ENCODE measurements at places on chromosomes 7 and 10.

- no peak for DNase-seq
These were observed 18.2 kb downstream of the SFTPD start for GRCh38 chr10:79930751-79931150.

- peak; percentile 69 for DNase-seq
These were observed 22.1 kb downstream of the CYP17A1 start for GRCh38 chr10:102814873-102815661.

- DNase-seq, result no peak
These were observed 24.3 kb downstream of the FBXW4 start for GRCh38 chr10:101670635-101671034.

DNA sequence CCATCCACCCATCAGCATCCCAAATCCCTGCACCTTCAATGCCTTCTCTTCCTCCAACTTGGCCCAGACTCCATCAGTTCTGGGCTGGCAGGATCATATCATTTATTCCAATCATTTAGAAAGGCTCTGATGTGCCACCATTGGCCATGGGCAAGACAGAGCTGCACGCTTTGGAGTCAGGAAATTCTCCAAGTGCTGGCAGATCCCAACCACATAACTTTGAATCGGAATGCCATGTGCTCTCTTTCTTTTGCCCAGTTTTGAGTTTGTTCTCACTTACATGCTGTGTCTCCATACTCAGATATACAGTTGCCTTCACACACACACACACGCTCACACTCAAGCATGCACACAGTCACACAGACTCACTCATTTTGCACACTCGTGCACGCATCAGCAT is 85.7 kb upstream of the GHITM start:
- no peak for DNase-seq

GRCh38 chr7:4960363-4960762 is 1.4 kb upstream of the MMD2 start:
- DNase-seq, result no peak

DNA sequence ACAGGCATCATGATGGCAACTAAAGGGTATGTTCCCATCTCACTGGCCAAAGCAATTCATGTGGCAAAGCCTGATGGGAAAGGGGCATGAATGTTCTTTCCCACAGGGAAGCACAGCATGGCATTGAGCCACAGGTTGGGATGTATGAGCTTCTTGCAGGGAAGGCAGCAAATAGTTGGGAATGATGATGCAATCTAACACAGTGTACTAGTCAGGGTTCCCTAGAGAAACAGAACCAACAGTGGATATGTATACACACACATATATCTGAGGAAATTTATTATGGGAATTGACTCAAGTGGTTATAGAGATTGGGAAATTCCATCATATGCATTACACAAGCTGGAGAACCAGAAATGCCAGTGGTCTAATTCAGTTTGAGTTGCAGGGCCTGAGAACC is 253.6 kb upstream of the NPVF start:
- peak; percentile 32 for DNase-seq

DNA sequence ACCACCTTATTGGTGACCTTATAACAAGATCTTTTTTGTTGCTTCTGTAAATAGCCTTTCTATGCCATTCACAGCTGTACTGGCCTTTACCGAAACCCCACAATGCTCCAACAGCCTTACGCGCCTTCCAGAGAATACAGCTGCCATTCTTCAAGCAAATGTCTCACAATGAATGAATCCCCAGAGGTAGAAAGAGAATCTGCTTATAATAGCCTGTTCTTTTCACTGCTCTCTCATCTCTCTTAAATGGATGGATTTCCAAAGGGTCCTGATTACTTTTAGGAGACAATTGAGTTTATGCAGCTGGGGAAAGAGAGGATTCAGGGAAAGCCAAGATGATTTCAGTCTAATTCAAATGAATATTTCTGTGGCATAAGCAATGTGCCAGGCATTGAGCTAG is 183.1 kb upstream of the PDE1C start:
- no peak for DNase-seq

DNA sequence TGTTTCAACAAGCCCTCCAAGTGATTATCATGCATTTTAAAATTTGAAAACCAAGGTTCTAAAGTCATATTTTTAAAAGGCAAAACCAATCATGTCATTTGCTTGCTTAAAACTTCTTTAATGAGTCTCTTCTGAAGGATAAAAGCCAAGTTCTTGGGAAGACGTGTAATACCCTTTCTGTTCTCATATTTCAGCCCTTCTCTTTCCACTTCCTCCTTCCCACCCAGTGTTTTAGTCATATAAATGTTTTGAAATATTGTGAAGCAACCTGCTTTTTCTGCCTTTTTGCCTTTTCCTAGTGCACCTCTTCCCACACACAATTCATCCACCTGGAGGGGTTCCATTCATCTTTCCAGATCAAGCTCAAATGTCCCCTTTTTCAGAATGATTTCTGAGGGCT is 211.1 kb upstream of the LRRTM3 start:
- no peak for DNase-seq

DNA sequence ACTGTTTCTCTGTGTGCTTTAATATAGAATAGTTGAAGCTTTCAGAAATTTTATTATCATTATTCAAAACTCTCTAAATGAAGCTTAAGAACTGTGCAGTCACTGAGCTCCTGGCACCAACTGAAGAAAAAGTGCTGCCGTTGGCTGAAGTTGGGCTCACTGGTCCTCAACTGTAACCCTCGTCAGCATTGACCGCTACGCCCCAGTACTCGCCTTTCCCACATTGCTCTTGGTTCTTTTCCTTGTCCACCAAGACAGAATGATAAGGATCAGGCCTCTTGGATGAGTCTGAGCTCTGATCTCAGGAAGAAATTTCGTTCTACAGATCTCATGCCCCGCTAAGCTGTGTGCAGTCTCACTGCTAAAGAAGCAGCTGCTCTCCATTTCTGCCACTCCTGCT is 7.9 kb upstream of the TAF3 start:
- no peak for DNase-seq

GRCh38 chr7:158550394-158550700 is 37.3 kb downstream of the PTPRN2 start:
- no peak for DNase-seq

DNA sequence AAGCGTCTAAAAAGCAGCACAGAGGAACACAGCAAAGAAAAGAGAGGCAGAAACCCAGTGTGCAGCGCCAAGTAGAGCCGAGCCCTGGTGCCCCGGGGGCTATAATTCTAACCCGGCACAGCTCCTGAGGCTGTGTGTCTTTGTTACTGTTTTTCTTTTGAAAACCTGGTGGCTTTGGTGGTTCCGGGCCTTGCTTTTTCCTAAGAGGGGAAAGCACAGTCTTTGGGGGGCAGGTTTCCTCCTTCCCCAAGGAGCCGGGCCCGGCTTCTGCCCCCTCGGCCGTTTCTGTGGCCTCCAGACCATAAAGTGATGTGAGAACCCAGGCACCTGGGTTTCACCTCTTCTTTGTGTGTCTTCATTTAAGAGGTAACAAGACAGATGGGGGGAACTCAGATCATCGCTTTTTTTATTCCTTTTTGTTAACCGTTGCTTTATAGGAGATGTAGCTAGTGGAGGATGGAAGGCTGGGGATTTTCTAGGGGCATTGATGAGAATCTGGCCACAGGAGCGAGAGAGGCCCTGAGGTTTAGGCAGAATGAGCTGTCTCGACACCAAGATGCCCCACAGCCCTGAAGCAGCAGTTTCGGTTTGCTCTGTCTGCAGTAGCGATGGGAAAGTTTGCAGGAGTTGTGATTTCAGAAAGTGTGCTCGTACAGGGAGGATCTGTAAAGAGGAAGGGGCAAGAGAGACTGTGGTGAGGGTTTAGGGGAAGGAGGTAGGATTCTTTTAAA is 367.8 kb upstream of the GALNT17 start:
- DNase-seq, result no peak

DNA sequence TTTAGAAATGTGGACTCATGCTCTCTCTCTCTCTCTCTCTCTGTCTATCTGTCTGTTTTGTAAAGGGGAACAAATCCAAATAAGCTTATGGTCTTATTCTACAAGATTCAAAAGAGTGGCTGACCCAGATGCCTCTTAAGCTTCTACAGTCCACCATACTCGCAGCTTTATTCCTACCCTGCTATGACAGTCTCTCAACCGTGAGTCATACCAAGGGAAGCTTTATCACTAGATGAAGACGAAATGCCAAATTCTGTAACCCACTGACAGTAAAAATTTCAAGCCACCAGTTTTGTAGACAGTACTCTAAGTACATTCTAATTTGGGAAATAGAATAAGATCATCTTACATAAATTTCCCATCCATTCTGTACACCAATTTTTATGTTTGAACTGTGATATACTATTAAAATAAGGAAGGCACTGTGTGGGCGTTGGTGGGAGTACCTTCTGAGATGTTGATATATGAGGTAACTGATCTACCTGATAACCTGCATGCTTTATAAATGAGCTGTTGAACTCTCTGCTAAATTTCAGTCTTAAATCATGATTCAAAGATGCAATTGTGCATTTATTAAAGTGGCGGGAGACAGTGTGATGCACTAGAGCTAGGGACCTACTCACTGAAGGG is 153.2 kb downstream of the KLF6 start:
- DNase-seq, result peak; percentile 35

GRCh38 chr10:3265088-3265487 is 92.5 kb upstream of the PITRM1 start:
- peak; percentile 56 for DNase-seq

GRCh38 chr7:157266272-157266671 is 70.5 kb upstream of the DNAJB6 start:
- peak; percentile 26 for DNase-seq

GRCh38 chr10:48498940-48499510 is 105.8 kb downstream of the ARHGAP22 start:
- no peak for DNase-seq

DNA sequence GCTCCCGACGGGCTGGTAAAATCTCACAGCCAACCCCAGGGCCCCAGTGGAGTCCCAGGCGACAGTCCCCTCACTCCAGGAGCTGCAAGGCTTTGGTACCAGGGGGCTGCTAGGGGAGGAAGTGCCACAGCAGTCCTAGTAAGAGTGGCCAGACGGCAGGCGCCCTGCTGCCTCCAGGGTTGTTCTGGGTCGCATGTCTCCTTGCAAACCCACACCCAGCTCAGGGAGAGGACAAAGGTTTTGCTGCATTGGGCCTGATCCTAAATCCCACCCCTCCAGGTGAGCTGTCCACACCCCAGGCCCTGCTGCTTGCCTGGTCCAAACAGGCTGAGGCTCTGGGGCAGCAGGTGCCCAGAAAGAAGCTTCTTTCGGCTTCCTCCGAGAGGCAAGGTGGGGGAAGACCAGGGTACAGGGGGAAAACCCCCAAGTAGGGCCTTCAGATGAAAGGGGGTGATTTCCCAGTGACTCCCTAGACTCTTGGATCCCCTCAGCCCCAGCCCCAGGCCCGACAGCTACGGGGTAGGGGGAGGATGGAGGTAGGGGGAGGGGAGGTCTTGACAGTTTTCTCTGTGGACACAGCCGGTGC is 4.2 kb upstream of the KCP start:
- DNase-seq, result no peak

GRCh38 chr10:50527442-50528043 is 96.2 kb downstream of the SGMS1 start:
- DNase-seq, result no peak

DNA sequence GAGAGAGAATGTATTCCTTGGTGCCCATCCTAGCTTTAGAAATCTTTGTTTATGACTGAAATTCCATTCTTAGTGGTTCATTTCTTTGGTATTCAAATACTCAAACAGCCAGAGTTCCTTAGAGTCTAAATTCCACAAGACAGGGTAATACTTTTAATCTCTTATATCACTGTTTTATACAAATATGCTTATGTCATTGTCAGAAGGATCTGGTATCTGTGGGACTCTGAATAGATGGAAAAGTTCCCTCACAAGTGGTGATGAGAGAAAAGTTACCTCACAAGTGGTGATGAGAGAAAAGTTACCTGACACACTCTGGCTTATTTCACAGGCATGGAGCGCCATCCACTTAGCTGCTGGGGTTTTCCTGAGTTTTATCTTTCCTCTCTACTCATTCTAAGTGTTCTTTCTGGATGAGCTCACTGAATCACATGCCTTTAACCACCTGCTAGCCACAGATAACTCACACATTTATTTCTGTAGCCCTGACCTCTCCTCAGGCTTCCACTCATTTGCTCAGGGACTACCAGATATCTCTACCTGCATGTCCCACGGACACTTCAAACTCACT is 784.0 kb downstream of the SUGCT start:
- DNase-seq, result peak; percentile 96

DNA sequence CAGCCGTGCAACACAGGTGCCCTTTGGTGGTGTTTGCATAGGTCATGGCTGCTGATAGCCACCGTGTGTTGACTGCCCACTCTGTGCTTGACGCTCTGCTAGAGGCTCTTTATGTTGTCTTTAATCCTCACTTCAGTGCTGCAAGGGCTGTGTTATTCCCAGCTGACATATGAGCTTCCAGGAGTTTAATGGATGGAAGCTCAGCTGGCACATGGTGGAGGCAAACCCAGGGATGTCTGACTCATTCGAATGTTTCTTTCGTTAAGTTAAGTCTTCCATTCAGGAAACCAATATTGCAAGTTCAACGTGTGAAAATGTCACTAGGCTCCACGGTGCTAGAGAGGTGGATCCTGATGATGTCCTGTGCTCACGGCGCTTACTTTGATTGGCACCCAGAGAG is 378.4 kb downstream of the DPP6 start:
- no peak for DNase-seq

DNA sequence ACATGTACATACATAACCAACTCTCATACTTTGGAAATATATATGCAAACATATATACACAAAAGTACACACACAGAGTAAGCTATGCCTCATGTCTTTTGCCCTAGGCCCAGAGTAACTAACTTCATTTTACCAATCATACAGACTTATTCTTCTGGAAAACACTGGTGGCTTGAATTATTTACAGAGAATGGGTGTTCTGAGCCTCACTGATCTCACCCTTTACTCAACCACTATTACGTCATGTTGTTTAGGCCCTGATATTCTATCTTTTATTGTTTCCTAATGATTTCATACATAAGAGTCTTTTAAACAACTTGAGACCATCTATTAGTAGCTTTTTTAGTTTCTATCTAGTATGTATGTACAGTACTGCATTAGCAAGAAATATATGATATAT is 43.0 kb downstream of the ANK3 start:
- DNase-seq, result no peak

DNA sequence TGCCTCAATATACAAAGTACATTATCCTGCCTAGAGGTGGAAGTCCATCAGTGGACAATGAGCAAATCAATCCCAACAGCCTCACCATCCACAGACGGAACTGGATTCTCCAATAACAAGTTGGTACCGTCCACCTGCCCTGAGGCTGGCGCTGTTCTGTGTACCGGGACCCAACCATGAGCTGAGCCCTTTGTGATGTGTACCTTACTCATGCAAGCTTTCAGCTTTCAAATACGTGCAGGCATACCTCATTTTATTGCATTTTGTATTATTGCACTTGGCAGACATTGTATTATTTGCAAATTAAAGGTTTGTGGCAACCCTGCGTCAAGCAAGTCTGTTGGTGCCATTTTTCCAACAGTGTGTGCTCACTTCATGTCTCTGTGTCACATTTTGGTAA is 476.0 kb upstream of the MKI67 start:
- DNase-seq, result no peak

DNA sequence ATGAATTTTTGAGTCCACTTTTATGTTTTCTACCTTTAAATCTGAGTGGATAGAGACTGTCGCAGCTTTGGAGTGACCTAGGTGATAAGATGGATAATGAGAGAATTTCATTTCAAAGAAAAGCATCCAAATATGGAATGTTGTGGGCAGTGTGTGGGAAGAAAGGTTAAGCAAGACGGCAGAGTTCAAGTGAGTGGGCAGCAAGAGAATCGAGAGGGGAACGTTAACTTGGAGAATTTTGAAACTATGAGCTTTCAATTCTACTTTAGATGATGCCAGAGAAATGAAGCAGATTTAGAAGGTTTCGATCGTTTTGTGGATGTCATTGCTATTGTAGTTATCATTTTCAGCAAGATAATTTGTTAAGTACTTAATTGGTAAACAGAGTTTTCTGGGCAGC is 73.0 kb downstream of the XRCC2 start:
- no peak for DNase-seq

Measured in fibroblast of skin of back (primary cell).